ENCODE measurements at places on chromosomes 2 and 18.

DNA sequence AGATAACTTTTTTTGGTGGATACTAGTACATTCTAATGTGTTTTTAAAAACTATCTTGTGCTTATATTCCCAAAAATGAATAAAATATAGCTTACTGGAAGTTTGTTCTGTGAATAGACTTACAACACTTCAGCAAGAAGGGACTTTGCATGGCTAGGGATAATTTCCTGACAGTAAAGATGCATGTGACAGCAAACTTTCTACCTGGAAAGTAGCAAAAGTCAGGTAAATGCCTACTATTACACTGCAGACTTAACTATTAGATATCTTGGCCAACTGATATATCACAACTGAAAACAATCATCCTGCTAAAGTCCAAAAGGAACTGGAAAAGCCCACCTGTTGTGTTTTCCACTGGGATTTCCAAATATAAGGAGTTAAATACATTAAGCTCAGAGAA lies 1753.5 kb upstream of the CELF4 start:
- DNase-seq, result no peak

DNA sequence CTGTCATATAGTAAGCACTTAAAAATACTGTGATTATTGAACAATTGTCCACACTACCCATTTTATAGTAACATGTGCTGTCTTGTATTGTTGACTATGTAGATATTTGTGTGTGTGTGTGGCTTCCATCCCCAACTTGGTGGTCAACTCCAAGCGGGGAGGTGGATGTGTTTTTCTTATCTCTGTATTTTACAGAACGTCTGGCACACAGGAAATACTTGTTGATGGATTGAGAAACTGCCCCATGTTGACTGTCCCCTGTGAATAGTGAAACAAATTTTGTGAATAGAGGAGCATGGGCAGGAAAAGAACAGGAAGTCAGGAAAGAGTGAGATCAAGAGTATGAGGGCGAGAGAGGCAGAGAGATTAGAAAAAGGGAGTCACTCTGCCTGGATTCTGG lies 83.6 kb downstream of the CELF4 start:
- DNase-seq, result no peak

GRCh38 chr2:28544922-28545589 lies 49.2 kb downstream of the PLB1 start:
- DNase-seq, result no peak

DNA sequence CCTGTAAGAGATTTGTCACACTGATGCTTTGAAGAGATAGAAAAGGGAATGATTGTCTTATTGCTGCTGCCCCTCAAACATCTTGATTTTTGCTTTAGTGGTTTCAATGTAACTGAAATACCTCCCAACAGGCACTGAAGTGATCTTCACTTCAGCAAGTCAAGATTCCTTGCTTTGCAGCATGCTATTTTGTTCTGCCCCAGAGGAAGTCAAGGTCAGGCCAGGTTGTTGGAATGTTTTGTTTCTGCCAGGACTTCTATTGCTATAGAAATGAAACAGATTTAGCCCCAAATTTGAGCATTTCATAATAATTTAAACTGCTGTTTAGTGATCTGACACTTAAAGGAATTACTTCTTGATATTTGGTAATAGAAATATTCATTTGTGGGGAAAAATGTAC lies 277.6 kb downstream of the ZNF804A start:
- peak; percentile 3 for DNase-seq

DNA sequence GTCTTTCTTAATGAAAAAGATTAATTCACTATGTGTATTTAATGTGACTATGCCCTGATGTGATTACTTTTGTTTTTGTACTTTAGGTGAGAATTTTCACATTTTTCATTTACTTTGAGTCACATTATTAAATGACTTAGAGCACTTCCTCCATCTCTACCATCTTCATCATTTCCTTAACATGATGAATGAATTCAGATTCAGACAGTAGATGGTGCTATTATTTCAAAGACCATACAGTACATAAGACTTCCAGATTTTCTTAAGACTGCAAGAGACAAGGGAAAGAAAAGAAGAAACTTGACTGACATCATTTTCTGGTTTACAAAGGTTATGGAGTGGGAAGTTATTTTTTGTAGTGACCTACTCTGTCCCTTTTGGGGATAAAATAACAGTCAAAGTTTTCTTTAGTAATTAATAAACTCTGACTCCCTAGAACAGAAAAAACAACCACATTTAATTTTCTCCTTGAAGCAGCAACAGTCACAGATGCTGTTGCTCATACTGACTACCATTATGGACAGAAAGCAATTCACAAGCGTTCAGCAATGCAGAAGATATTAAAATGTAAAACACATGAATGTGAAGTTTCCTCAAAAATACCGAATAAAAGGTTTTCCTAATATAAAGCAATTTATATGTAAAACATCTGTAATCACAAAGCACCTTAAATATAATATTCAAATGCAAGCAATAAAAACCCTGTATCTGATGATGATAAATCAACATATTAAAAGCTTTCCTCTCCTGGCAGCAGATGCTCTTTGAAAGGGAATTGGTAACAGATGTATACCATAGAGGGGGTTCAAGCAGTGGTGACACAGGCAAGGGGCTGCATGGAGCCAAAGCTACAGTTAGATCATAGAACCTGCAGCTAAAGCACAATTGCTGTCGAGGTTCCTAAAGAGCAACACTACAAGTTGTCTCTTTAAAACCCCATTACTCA lies 1010.9 kb upstream of the NXPH2 start:
- DNase-seq, result peak; percentile 39

DNA sequence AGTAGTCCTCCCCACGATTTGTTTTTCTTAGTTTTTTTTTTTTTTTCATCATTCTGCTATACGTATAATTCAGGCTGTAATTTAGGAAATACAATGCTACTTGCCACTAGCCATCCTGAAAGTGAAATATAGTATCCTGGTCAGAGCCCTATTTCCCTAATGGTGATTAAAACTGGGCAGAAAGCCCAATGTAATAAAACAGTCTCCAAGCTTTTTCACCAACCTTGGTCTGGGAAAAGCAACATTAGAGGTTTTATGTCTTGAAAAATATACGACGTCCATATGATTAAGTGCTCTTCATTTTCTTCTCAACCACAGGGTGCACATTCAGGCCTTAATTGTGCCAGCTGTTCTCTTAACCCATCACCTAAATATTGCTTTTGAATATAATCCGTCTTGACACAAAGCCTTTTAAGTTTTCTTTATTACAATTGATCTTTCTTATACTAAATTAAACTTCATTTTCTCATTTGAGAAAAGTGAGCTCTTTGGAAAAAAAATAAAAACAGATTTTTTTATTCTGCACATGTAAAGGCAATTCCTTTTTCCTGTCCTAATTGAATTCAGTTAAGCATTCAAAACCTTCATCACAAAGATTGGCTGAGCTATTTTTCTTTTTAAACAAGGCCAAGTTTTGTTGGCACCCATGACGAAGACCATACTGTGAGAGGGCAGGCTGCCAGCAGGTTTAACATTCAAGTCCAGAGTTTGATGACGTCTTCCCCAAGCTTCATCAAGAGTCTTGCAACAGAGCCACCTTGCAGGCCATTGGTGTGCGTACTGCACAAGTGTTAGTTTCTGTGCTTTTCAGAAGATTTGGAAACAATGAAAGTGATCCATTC lies 52.7 kb downstream of the MAP2 start:
- peak; percentile 41 for DNase-seq

DNA sequence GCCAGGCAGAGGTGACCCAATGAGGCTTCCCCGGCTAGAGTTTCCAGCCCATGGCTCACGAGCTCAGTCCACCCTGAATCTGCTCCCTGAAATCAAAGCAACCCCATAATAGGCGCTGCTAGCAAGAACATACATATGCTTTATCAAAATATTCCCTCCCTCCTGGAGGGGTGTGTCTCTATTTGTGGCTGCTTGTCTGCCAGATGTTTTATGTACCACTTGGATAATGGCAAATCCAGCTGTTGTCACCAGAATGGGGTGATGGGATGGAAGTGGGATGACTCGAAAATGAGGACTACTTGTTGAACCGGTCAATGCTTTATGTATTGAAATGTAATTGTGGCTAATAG lies 152.0 kb downstream of the GALNT14 start:
- no peak for DNase-seq

DNA sequence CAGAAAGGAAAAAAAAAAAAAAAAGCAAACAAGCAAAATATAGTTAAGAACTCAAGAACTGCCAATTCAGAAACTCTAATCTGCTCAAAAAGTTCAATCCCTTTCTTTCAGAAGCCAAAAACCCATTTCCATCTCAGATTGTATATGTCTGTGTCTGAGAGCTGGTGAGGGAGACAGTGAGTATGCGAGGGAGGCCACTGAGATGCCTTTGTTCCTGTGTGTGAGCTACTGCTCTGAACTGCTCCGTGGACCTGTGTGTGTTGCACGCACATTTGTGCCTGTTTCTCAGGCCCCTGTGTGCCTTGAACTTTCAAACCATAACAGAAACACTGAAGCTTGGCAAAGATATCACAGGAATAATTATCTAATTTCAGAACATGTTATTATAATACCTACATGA lies 2.5 kb upstream of the PKDCC start:
- DNase-seq, result no peak

DNA sequence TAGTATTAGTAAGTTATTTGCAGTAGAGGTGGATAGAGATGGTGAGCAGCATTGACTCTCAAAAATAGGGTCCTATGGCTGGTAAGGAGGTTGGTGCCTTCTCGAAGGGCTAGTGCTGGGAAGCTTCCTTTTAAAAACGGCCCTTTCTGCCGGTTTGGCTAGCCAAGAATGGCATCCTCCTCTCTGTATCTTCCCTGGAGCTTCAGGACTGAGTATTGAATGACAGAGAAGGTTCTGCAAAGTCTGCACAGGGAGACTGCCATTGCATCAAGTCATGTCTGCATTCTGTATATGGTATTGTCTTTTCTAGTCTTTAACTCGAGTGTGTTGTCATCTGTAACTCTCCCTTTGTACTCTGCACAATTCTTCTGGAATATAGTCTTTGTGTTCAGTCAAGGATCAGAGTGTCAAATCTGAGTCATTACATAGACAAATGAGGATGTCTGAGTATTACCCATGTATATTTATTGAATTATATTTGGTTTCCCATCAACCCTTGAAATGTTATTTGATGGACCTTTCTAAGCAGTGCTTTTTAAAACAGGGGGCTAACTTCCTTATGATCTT lies 1.1 kb downstream of the LDLRAD4 start:
- no peak for DNase-seq

DNA sequence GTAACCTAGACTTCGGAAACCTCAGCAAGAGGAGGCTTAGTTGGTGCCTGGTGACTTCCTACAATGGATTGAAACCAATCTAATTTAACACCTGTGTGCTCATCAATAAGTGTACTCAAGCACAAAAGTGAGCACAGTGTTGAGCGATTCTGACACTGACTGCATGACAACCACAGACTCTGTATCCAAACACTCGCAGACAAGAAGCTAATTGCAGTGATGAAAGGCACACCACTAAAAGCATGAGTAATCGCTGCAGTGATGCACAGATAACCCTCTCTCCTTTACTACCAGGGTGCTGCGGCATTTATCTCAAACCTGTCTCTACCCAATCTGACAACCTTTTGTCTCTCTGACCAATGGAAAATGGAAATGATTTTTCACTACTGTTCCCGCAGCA lies 168.1 kb downstream of the AFF3 start:
- DNase-seq, result peak; percentile 45

DNA sequence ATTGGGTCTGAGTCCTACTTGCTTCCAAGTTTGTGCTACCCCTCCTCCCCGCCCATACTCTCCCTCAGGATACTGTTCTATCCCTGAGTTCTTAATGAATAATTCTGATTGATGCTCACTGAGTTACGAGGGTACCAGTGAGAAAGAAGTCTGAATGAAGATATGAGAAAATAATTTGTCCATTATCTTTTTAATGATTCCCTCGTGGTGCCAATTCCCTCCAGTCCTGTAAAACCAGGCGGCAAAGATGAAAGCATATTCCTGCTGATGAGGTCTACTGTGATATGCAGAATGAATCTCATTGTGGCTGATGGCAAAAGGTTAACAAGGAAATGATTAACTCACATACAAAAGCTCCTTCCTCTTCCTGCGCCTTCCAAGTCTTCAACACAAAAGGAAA lies 650.2 kb upstream of the SLC39A10 start:
- no peak for DNase-seq

- no peak for DNase-seq
Observed at GRCh38 chr2:128401680-128402079, 83.0 kb upstream of the HS6ST1 start.

GRCh38 chr2:30759481-30759880 lies 47.8 kb downstream of the CAPN13 start:
- DNase-seq, result no peak

- no peak for DNase-seq
Observed at GRCh38 chr2:161954103-161954502, 119.9 kb downstream of the DPP4 start.

- no peak for DNase-seq
Observed at GRCh38 chr2:216163518-216163917, 54.4 kb downstream of the XRCC5 start.

DNA sequence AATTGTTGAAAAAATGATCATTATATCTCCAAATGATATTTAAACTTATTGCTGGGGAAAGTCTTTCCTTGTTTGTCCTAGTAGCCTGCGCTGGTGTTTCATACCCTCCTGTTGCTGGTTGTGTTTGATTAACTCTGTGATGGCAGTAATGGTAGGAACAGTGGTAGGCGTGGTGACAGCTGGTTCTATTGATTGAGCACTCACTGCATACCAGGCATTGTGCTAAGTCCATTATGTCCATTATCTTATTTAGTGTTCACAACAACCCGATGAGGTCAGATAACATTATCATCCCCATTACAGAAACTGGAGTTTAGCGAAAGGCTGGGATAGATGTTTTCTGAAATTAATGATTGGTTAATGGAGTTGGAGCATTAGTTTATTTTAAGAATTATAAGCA lies 77.8 kb upstream of the STON1 start:
- peak; percentile 21 for DNase-seq

- DNase-seq, result no peak
Observed at GRCh38 chr2:144364944-144365738, 154.8 kb downstream of the ZEB2 start.

DNA sequence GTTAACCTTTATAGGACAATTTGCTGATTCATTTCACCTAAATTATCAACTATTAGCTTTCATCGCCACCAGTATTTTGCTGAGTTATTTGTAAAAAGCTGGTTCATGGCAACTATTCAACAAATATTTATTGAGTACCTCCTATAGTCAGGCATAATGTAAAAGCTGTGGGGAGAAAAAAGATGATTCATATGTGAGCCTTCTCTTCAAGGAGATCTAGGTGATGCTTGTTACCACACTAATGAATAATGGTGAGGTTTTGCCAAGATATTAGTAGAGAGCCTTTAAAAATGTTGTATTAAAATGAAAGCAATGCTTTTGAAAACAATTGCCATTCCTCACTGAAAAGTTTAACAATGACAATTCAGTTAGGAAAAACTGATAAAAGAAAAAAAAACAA lies 187.8 kb downstream of the ANKRD44 start:
- no peak for DNase-seq

- no peak for DNase-seq
Observed at GRCh38 chr18:79614211-79614955, 65.2 kb upstream of the CTDP1 start.

GRCh38 chr18:31498574-31499524 lies 872 bp downstream of the DSG2 start:
- DNase-seq, result no peak
